ENCODE measurements at places on chromosomes 2 and 18.

- DNase-seq: no peak
These were observed 15.7 kb upstream of the TEX51 start for GRCh38 chr2:126882736-126883665.

DNA sequence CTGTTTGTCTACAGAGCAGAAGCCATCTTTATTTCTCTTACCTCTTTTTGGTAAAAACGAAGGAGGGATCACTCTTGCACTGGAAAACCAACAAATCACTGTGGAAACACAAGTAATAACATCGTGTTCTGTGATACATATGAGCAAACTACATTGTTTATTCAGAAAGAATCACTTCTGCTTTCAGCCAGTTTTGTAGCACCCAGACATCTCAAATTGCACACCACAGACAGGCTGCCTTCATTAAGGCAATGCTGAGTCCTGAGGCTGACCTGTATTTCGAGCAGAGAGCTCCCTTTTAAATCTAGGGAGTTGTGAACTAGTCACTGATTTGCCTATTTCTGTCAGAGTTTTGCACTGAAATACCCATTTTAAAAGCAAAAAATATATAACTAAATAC is 1003.2 kb upstream of the FAM98A start:
- no peak for DNase-seq

GRCh38 chr2:143819190-143819735 is 690.0 kb downstream of the ARHGAP15 start:
- DNase-seq: no peak

- DNase-seq: no peak
These were observed 584 bp downstream of the C2orf72 start for GRCh38 chr2:231037731-231038482.

- DNase-seq: no peak
These were observed 357.7 kb upstream of the SYT4 start for GRCh38 chr18:43634994-43635393.

DNA sequence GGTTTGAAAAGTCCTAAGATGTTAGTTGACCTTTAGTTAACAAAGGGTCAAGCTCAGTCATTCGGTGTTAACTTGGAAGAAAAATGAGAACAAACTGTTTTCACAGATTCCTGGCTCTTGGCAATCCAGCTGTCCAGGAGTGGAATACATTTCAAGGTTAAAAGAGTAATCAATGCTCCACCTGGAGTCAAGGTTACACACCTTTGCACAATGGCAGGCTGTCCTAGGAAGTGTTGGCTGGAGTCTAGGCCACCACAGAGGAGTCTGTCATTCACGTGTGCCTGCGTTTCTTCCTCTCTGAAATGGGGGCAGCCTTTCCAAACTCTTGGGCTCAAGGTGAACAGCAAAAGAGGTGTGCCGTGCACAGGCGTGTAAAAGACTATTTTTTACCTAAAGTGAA is 6.3 kb upstream of the ID2 start:
- no peak for DNase-seq

GRCh38 chr2:50547521-50547920 is 484.4 kb downstream of the NRXN1 start:
- DNase-seq: no peak

- DNase-seq: no peak
These were observed 133.5 kb downstream of the SPTBN1 start for GRCh38 chr2:54589340-54590215.

GRCh38 chr2:37665604-37666362 is 5.7 kb downstream of the CDC42EP3 start:
- DNase-seq: no peak
